ENCODE measurements at places on chromosomes 1 and 21.

GRCh38 chr1:200916152-200916551 lies 21.5 kb downstream of the INAVA start:
- DNase-seq: peak; percentile 29

DNA sequence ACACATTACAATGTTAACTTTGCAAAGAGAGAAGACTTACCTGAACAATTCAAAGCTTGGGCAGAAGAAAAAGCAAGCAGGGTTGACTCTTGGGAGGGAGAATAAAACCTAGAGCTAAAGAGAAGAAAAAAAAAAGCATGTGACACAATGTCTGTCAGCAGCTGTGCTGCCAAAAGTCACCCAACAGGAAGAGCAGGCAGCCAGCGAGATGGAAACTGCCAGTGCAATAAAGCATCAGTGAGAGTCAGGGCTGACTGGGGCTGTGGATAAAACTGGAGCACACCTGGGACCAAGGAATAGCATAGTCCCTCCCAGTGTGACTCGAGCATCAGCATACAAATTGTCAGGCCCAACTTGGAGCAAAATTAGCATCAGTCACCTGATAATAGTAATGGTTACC lies 65.0 kb upstream of the SLC22A15 start:
- DNase-seq: no peak

DNA sequence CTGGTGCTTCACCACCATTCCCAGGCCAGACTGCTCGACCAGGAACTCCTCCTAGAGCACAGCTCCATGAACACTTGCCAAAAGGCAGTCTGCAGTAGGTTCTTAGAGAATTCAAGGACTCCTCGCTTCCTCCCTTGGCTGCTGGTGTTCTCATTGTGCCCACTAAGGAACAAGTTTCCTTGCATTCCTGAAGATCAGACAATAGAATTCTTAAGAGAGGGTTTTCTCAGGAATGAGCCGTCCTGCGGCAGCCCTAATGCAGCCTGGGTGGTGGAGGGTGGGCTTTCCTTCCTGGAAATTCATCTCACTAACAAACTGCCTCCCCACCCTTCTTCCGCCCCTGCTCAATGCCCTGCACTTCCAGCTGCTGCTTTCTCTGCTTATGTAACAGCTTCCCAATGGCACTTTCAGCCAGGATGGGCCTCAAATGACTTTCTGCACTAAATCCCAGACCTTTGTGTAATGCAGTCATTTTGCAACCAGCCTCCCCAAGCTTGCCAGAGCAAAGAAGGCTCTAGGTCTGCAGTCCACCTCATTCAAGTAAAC lies 287.9 kb downstream of the PLPP3 start:
- peak; percentile 7 for DNase-seq

- DNase-seq: no peak
These were observed 19.7 kb downstream of the SRSF4 start for GRCh38 chr1:29162025-29162424.

DNA sequence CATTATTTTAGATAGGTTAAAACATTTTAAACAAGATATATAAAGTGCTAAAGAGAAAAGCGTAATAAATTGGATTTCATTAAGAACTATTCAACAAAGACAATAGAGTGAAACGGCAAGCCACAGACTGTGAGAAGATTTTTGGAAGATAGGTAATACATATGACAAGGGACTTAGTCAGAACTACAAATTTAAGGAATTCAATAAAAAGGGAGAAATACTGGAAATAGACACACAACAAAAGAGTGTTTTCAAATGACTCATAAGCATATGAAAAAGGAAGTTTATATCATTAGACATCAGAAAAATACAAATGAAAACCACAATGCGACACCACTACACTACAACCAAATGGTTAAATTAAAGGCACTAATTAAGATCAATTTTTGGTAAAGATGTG lies 90.5 kb downstream of the GDAP2 start:
- DNase-seq: no peak

- DNase-seq: no peak
These were observed 98.2 kb downstream of the PGBD5 start for GRCh38 chr1:230327892-230328284.

GRCh38 chr1:10555635-10556429 lies 81.1 kb downstream of the PEX14 start:
- peak; percentile 31 for DNase-seq

GRCh38 chr1:184801503-184801902 lies 46.8 kb upstream of the EDEM3 start:
- no peak for DNase-seq

- peak; percentile 62 for DNase-seq
These were observed 17.1 kb downstream of the TEX35 start for GRCh38 chr1:178530037-178530402.

- DNase-seq: no peak
These were observed 36.5 kb downstream of the DDX20 start for GRCh38 chr1:111792249-111792648.

GRCh38 chr1:15452866-15453571 lies 3.5 kb upstream of the CELA2A start:
- DNase-seq: no peak

- DNase-seq: no peak
These were observed 3.2 kb downstream of the EDARADD start for GRCh38 chr1:236397173-236397759.

DNA sequence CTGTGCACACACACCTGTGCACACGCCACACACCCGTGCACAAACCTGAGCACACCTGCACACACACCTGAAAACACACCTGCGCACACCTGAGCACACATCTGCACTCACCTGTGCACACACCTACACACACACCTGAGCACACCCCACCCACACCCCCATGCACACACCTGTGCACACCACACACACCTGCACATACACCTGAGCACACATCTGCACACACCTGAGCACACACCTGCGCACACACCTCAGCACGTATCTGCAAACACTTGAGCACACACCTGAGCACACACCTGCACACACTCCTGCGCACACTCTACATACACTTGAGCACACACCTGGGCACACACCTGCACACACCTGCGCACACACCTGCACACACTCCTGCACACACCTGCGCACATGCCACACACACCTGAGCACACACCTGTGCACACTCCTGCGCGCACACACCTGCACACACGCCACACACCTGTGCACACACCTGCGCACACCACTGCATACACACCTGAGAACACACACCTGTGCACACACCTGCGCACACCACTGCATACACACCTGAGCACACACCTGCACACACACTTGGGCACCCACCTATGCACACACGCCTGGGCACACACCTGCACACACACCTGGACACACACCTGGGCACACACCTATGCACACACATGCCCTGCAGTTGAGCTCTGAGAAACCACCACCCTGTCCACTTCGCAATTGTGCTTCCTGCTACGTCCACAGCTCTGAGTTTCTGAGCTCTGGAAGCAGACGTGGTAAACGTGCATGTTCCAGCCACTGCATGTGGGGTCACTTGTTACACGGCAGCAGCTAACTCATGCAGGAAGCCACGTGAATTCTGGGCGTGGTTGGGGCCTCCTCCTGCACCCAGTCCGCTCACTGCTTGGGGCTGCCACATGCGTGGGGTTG lies 8.0 kb upstream of the C1orf159 start:
- no peak for DNase-seq

Data from large intestine (tissue), 12 donors.